ENCODE measurements at places on chromosomes 2 and 18.

GRCh38 chr2:118243031-118243430 lies 154.8 kb downstream of the INSIG2 start:
- no peak for DNase-seq

GRCh38 chr2:83686863-83687262 lies 772.2 kb downstream of the SUCLG1 start:
- DNase-seq, result no peak

DNA sequence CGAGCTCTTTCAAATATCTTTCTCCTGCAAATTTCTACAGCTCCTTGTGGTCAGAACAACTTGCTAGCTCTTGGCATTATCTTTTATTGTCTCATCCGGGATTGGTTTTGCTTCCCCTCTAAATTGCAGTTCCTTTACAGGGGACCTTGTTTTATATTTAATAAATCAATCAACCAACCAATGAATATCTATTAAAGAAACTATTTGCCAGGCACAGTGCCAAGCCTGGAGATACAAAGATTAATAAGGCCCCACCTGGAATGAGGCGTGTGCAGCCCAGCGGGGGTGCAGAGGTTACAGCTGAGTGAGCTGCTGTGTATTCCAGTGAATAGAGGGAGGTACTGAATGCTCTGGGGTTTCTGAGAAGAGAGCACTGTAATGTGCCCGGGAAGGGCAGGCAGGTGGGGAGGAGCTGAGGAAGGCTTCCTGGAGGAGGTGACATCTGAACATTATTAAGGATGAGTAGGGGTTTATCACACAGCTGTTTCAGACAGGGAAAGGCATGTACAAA lies 51.8 kb downstream of the LIPG start:
- DNase-seq, result no peak

DNA sequence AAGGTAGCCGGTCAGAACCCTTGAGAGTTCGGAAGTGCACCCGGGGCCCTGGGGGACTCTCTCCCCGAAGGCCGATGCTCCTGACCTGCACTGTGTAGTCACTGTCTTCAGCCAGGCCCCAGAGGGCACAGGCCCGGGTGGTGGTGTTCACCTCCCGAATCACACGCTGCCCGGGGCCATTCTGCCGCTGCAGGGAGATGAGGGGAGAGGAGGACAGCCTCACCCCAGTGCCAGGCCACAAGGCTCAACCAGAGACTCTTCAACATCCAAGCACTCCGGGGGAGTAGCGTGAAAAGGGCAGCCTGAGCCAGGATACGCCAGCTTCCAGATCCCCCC lies 1.1 kb downstream of the FNDC4 start:
- DNase-seq, result no peak

- no peak for DNase-seq
Measured at GRCh38 chr2:101521487-101521886, 46.6 kb upstream of the RFX8 start.

- DNase-seq, result peak; percentile 11
Measured at GRCh38 chr2:199505755-199506403, 48.1 kb upstream of the SATB2 start.

DNA sequence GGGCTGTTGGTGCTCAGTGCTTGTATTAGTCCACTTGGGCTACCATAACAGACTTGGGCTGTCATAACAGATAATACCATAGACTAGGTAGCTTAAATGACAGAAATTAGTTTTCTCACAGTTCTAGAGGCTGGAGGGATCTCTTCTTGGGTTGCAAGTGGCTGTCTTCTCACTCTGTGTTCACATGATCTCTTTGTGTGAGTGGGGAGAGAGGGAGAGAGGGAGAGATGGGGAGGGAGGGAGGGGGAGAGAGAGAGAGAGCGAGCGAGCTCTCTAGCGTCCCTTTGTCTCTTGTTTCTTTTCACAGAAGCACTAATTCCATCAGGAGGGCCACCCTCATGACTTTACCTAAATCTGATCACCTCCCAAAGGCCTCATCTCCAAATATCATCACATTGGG lies 4.5 kb upstream of the XRCC5 start:
- no peak for DNase-seq

- DNase-seq, result peak; percentile 12
Measured at GRCh38 chr2:218082586-218083351, 13.7 kb downstream of the RUFY4 start.
